GM23338 (cell line): ENCODE measurements at places on chromosomes 13 and 19.
A peak's percentile ranks its signal among the peaks of the same experiment; 100 is the strongest.

GRCh38 chr13:71079638-71080037 is 787.4 kb downstream of the DACH1 start:
- no peak for DNase-seq

GRCh38 chr13:95121516-95121915 is 179.7 kb downstream of the ABCC4 start:
- DNase-seq: no peak

GRCh38 chr13:113471844-113472243 is 18.6 kb upstream of the ADPRHL1 start:
- DNase-seq: no peak

GRCh38 chr19:3046698-3047495 is 15.4 kb downstream of the TLE5 start:
- DNase-seq: peak; percentile 79

GRCh38 chr13:72469906-72470305 is 257.5 kb downstream of the MZT1 start:
- peak; percentile 3 for DNase-seq

DNA sequence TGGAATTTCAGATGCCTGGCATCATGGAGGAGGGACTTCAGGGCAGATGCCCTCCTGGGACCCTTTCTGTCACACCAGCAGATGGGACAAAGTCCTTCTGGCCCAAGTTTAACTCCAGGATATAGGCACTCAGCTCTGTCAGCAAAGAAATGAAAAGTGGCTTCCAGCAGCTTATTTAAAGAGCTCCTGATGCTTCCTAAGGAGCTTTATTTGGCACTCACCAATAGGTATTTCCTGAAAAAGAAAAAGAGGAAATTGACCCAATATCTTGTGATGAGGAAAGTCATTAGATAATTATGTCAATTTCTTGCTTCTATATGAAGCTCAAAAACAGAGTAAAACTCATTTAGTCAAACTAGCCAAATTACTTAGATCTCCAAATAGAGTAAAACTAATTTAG is 224.6 kb downstream of the RAP2A start:
- no peak for DNase-seq

- no peak for DNase-seq
These were observed 20.7 kb downstream of the OBI1 start for GRCh38 chr13:78638216-78638615.
